ENCODE measurements at places on chromosomes 11 and 22.
A peak's percentile ranks its signal among the peaks of the same experiment; 100 is the strongest.

DNA sequence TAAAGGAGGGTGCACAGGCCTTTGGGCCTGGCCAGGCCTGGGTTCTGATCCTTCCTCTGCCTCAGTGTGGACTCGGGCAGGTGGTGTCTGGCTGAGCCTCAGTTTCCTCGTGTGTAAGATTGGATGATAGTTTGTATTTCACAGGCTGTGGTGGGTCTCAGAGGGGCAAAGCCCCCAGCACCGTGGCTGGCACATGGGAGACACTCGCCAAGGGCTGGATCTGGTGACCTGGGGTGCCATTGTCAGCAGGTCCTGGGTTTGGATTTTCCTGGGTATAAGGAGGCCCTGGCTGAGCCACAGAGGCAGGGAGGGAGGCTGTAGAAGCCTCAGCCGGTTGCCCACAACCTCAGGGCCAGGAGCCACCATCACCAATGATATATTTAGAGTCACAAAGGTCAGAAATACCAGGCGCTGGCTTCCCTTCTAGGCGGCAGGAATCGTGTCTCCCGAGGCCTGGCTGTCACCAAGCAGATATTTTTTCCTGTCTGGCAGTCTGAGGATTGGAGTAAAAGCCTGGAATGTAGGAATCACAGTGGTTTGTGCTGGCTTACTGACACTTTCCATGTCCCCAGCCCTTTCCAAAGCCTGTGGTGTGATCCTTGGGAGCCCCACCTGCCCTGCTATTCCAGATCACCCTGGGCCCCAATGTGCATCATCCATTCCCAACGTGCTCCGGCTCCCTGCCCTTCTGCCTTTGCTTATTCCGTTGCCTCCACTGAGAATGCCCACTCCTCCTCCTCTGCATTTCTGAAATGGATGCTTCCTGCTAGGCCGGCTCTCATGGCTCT is 15.6 kb downstream of the KCNC1 start:
- no peak for DNase-seq

DNA sequence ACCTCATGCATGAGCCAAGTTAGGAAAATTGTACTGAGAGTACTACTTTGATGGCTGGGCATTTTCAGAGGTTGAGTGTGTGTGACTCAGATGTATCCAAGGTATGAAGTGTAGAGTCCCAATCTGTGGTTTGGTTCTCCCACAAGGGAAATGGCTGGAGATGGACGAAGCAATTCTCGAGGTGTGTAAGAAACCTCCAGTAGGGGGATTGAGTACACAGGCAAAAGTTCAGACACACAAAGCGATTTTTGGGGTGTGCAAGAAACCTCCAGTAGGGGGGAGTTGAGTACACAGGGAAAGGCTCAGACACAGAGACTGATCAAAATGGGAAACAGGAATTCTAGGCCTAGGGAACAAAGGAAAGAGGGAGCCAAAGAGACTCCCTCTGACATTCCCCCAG is 1536.3 kb downstream of the FAM181B start:
- no peak for DNase-seq

DNA sequence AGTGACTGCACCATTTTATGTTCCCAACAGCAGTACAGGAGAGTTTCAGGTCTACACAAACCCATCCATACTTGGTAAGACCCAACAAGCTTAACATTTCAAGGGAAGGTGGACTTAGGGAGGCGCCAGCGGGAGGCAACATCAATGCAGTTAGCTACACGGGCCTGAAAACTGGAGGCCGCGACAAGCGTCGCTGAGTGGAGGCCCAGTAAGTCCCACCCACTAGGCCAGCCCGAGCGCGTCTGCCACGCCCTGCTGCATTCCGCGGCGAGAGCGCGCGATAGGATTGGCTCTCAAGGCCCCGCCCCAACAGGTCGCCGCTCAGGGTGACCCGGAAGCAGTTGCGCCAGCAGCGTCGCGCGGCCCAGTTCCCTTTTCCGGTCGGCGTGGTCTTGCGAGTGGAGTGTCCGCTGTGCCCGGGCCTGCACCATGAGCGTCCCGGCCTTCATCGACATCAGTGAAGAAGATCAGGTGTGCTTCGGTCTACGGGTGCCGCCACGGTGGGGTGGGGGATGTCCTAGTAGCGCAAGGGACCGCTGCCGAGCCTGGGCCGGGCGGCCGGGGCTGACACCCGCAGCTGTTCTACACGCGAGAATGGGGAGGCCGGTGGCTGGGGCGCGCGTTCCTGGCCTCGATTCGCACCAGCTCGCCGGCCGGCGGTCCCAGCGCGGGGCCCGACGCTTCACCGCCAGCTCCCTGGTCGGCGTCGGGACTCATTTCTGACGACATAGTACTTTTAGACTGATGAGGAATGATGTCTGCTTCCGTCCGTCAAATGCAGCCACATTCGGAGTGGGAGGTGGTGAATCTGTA is at the start of gene EIF3M:
Gene EIF3M, plus strand, starts transcription at position 373 of the 813 bp plus-strand sequence. Its CDS starts 57 bp downstream, at position 430.
- peak; percentile 98 for DNase-seq

GRCh38 chr22:50460938-50461337 is 13.9 kb downstream of the SBF1 start:
- no peak for DNase-seq

- DNase-seq, result no peak
These were observed 600.1 kb upstream of the CHORDC1 start for GRCh38 chr11:90822996-90823395.

DNA sequence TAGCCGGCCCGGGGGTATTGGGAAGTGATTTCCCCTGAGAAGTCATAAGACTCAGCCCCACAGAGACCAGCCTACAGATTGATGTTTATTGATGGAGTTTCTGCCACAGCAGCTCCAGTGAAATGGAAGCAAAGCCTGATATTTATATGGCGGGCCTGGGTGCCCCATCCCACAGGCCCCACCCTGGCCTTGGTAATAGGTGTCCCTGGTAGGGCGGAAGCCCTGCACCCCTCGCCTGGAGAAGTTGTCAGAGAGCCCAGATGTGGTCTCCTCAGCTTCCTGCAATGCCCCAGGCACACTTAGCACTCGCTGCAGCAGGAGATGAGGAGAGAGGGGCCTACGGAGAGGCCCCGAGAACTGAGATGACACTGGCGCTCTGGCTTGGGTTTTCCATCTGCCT is 107.4 kb downstream of the MORC2 start:
- DNase-seq, result no peak

All from activated CD4-positive, alpha-beta T cell treated with anti-CD3 and anti-CD28 coated beads for 36 hours (primary cell).